ENCODE measurements at places on chromosomes 12 and 14.

DNA sequence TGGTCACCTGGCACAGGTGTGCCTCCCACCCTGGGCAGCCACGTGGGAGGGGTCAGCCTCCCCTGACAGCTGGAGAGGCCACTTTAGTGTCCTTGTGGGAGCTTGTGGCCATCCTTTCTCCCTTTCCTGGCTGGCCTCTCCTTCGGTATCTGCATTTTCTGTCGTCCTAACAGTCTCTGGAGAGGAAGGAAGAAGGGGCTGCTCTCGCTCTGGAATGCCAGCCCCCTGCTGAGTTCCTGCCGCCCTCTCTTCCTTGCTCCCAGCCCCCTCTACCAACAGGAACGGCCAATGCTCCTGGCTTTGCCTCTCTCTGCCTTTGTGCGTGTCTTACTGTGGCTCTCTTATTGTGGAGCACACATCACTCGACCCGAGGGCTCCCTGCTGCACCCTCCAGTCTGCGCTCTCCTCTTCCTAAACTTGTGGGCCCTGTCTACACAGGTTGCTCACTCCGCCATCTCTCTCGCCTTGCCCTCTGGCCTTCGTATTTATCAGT lies 70.8 kb downstream of the FBXL14 start:
- DNase-seq, result no peak

DNA sequence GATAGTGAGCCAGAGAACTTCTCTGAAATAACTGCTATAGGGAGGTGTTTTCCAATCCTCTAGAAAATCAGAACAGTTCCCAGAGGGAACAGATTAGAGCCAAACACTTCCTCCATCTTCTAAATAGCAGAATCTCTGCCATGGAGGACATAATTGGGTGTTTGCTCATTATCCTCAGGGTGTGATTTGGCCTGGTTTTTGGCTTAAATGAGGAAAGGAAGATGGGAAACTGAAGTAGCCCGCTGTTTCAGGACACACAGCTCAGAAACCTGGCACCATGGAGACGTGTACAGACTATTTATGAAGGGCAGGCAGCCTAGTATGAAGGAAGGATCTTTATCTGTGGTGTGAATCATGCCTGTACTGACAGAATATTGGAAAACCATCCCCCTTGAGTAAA lies 231.7 kb upstream of the PRKD1 start:
- no peak for DNase-seq

DNA sequence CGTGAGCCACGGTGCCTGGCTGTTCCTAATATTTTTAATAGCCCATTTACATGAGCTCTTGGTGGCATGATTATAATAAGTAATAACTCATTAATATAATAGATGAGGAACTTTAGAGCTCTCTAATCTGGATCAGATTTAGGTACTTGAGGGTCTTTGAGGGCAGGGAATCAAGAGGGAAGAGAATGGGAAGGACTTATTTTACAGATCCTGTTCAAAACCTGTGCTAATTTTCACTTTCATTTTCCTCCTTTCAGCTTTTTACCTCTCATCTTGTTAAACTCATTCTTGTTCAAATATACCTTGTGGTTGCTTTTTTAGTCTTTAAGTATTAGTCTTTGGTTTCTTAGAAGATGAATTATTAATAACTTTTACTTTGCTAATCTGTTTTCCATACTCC lies 5.6 kb downstream of the NECAP1 start:
- no peak for DNase-seq

DNA sequence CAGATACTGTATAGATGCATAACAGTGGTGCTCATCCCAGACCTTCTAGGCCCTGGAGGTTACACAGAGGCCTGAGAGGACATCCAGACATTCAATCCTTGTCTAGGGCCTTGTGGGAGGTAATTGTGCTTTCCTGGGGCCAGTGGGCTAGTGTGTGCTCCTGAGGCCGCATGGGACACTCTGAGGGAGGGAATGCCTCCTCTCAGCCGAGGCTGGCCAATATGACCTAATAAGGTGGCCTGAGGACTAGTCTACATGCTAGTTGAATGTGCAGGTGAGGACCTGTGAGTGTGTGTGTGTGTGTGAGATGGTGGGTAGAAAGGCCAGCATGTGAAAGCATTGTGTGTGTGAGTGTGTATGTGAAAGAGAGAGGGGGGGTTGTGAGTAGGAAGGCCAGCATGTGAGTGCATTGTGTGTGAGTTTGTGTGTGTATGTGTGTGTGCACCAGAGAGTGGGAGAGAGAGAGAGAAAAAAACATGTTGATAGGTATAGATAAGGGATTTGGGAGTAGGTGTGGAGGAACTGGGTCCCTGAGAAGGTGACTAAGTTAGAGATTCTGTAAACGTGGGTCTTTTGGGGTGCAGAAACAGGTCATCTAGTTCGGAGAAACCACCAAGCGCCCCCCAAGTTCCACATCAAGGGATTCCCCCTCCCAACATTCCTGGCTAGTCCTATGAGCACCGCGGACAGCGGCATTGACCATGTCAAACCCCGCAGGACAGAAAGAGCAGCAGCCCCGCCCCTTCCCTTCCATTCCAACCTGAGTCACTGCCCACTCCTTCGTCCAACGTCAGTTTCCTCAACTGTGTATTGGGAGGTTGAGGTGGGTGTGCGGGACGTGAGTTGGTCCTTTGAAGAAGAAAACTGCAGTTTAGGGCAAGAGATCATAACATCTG lies 9.7 kb upstream of the KRT81 start:
- no peak for DNase-seq

- no peak for DNase-seq
These were observed 19.7 kb upstream of the LRTM2 start for GRCh38 chr12:1800401-1801302.

DNA sequence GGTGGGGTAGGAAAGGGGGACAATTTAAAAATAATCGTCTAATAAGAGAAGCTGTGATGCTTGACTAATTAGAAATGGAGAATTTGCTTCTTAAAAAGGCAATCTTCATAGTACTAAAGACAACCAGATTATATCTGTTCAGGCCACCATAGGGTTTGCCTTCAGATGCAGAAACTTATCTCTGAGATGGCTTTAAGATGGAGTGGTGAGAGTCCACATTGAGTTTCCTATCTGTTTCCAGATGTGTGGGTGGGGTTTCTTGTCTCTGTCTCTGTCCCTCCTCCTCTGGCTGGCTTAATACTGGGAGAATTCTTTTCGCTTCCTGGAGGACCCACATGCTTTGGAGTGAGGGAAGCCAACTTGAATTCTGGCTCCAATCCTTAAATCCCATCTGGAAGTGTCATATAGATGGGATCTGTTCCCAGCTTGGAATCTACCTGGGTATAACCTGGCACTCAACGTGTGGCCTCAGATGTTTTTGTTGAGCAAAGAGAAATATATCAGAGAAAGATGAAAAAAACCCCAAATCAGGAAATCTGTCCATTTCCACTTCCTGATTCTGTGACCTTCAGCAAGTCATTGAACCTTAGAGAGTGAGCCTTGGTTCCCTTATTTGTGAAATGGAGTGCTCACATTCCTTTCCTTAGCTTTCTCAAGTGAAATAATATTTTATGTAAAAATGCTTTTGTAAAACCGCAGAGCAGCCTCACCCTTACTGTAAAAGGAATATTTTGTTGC lies 66.4 kb downstream of the CHST11 start:
- no peak for DNase-seq

DNA sequence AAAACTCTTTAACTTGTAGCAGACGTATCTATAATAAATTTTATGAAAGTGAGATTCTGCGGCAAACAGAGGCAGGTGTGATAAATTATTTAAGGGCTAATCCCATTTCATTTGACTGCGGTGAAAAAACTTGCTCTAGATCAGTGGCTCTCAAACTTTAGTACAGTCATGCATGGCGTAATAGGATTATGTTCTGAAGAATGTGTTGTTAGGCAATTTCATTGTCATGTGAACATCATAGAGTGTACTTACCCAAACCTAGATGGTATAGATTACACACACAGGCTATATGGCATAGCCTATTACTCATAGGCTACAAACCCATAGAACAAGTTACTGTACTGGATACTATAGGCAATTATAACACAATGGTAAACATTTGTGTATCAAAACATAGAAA lies 83.7 kb downstream of the HEATR5A start:
- DNase-seq, result no peak
